Stimulated activated naive B cell treated with anti-CD40 and anti-IgM and Interleukin-4, amounts not matched to agents 10 μg/mL and 1 μg/mL and 100 μg/mL, for 72 hours (primary cell): ENCODE measurements at places on chromosomes 2 and 18.
A peak's percentile ranks its signal among the peaks of the same experiment; 100 is the strongest.

- DNase-seq: no peak
These were observed 31.6 kb upstream of the WDR75 start for GRCh38 chr2:189409647-189410046.

GRCh38 chr18:46387441-46388131 is 269.4 kb downstream of the LOXHD1 start:
- DNase-seq: no peak

DNA sequence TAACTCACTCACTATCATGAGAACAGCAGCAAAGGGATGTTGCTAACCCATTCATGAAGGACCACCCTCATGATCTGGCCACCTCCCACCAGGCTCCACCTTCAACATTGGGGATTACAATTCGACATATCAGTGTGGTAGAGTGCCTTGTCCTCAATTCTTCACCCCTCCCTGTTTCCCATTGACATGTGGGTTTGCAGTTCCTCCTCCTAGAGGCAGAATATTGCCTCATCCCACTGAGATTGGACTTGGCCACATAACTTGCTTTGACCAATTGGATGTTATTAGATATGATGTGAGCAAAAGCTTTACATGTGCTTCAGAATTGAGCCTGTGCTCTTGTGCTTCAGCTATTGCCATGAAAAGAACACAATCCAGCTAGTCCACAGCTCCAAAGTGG is 217.0 kb upstream of the CXCR4 start:
- no peak for DNase-seq

DNA sequence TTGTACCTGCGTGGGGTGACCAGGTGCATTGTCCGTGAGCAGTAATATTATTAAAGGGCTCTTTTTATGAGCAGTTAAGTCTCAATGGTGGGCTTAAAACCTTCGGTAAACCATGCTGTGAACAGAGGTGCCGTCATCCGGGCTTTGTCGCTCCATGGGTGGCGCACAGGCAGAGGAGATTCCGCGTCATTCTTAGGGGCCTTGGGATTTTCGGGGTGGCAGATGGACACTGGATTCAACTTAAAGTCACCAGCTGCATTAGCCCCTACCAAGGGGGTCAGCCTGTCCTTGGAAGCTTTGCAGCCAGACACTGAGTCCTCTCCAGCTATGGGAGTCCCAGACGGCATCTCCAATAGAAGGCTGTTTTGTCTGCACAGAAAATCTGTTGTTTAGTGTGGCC is 107.7 kb downstream of the NFATC1 start:
- no peak for DNase-seq

DNA sequence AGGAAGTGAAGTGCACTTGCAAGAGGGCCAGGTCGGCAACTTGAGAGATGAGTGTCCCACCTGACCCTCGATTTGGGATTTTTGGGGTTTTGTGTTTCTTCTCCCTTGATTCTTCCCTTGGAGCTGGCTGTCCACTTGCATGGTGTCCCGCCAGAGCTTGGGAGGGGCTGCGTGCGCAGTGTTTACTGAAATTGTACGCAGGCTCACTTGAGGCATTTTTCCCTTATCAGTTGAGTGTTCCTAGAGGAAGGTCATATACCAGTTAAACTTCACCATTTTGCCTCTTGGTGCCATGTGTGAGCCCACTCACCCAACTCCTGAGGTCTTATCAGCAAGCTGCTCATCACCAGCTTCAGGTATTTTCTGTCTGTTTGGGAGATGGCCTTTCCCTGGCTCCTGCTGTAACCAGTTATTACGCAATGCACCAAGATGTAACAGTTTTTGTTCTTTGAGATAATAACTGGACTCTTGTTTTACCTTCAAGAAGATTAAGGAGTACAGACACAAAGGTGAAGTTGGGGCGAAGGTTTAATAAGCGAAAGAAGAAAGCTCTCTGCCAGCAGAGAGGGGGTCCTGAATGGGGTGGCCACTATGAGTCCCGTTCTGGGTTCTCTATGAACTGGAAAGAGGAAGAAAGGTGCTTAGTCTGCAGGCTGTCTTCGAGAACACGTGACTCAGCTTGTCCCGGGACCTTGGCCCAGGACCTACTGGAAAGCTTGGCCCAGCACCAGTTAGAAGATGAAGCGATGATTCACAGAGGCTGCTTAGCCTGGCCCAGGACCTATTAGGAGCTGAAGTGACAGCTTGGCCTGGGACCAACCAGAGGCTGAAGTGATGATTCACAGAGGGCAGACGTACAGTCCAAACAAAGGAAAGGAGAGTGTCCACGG is 21.5 kb upstream of the TXNL4A start:
- no peak for DNase-seq

DNA sequence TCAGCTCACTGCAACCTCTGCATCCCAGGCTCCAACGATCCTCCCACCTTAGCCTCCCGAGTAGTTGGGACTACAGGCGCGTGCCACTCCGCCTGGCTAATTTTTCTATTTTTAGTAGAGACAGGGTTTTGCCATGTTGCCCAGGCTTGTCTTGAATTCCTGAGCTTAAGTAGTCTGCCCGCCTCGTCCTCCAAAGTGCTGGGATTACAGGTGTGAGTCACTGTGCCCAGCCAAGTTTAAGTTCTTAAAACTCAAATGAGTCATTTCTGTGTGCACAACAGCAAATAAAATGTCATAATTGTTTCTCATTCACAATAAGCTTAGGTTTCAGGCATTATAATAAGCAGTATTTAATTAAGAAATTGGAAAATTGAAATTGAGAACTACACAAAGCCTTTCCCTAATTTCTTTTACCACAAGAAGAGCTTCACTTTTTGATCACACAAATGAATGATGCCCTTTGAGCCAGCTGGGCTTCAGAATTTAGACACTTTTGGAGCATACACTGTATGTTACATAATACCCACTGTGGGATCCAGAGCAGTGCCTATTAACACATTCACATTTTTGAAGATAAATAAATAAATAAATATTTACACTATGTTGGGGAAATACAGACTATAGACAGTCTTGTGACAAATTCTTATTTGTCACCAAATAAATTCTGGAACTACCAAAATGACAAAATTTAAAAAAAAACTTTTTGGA is 8.6 kb upstream of the ME2 start:
- no peak for DNase-seq

DNA sequence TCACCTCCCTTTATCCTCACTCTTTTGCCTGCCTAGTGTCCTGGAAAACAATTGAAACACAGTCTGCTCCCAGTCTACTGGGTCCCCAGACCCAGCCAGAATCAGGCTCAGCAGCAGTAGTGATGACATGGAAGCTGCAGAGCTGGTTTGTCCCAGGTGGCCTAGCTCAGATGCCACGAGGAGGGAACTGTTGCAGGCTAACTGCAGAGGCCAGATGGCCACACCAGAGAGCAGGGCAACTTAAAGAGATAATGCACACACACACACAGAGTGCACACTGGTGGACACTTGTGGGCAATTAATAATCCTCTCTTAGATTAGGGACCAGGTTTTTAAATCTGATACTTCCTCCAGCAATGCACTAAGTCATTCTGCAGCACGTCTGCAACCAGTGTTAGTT is 42.4 kb downstream of the GYPC start:
- no peak for DNase-seq

GRCh38 chr18:12990641-12990966 is 558 bp upstream of the CEP192 start:
- DNase-seq: no peak

- DNase-seq: no peak
These were observed 26.3 kb downstream of the TUBB6 start for GRCh38 chr18:12334366-12334808.

- no peak for DNase-seq
These were observed 3.0 kb upstream of the INPP1 start for GRCh38 chr2:190340369-190340768.

- no peak for DNase-seq
These were observed 103.5 kb downstream of the TPO start for GRCh38 chr2:1516798-1517060.

- peak; percentile 2 for DNase-seq
These were observed 58.8 kb upstream of the LYPD6 start for GRCh38 chr2:149271575-149271974.

DNA sequence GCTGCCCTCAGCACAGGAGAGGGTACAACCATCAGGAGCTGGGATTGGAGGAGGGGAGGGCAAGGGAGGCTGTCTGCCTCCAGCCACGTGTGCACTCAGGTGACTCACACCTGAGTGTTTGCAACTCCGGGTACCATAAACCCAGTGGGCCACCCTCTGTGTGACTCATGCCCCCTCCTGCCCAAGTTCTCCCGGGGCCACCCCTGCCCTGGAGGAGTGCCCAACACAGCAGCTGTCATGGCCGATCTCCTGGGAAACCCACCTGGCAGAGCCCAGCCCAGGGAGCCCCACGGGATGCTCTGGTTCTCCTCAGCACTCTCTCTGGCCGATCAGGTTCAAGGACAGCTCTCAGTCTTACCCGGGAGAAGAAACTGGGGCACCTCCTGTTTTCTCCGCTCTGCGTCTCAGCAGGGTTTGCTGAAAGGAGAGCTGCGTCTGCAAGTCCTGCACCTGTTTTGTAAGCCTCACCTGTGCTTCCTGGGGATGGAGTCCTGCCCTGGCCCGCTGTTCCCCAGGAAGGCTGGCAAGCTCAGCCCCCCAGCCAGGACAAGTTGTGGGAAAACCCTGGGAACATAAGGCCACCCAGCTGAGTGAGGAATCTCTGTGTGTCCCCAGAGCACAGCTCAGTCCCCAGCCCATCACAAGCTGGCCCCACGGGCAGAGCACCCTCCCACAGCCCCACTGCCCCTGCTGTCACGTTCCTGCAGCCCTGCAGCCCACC is 44.0 kb upstream of the UBE2F start:
- DNase-seq: no peak

GRCh38 chr18:10111944-10112343 is 198.1 kb downstream of the VAPA start:
- DNase-seq: no peak

DNA sequence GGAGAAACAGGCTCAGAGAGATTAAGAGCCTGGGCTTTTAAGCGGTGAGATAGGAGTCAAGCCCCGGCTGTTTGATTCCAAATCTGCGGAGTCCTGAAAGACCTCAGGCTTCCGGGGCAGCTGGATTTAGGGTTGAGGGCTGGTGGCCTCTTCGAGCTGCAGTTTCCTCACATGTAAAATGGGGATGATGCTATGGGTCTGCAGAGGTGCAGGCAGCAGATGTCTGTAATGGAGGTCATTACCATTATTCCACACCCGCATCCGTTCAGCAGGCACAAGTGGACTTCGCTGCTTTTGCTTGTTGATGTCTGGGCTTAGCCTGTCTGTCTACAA is 175.6 kb upstream of the HS6ST1 start:
- no peak for DNase-seq

GRCh38 chr2:224466304-224466895 is 64.5 kb upstream of the FAM124B start:
- no peak for DNase-seq

GRCh38 chr2:80238692-80239469 is 65.7 kb downstream of the LRRTM1 start:
- DNase-seq: no peak

DNA sequence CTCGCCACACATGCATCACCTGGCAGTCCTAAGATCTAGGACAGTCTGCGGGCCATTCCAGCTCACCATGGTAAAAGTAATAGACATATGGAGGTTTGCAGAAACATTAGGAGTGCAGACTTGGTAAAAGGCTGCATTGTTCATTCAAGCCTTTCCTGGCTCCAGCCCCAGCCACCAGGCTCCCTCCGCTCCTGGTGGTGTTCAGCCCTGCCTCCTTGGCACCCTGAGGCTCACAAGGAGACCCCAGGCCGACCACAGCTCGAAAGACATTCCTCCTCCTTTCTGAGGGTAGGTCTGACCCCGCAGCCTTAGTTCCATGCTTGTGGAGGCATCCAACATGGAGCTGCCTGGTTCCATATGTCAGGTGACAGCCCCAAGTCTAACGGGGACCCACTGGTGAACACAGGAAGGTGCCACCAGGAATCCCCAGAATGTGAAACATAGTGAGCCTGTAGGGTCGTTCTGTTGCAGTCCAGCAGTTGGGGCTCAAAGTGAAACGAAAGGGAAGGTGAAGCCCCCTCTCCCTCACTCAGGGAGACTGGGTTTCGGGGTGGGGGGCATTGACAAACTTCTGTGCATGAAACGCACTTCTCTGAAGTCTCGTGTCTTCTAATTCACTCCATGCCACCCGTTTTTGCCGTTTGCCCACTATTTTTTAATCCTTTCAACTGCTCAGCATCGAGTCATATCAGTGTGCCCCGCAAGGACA is 5.0 kb upstream of the SP100 start:
- DNase-seq: no peak

GRCh38 chr2:188285049-188285448 is 6.6 kb upstream of the GULP1 start:
- DNase-seq: no peak

GRCh38 chr2:168233166-168233565 is 14.2 kb downstream of the STK39 start:
- no peak for DNase-seq

DNA sequence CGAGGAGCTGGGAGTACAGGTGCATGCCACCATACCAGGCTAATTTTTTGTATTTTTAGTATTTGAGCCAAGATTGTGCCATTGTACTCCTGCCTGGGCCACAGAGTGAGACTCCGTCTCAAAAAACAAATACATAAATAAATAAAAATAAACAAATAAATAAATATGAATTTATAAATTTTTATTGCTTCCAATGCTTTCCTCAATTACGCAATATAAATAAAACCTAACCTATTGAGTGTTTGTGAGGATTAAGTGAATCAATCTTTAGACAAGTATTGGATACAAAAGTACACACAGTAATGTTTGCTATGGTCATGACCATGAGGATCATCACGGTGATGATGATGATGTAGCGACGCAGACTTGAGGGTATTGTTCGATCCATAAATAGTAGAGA is 257.4 kb downstream of the ASXL3 start:
- DNase-seq: no peak

DNA sequence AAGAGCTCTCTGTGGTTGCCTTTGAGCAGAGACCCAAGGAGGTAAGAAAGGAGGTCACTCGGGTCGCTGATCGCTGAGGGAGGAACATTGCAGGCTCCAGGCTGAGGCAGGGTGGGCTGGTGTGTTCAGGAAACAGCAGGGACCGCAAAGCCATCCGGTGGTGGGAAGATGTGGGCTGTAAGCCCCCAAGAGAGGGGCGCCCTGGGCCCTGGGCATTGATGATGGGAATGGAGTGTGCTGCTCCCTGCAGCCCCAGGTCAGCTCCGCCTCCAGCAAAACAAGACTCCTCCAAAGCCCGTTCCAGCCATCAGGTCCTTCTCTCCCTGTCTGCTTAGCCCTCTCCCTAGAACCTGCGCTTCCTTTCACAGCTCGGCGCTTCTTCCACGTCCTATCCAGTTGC is 229.7 kb downstream of the KLHL29 start:
- DNase-seq: no peak
